ENCODE measurements at places on chromosomes 2 and 18.

DNA sequence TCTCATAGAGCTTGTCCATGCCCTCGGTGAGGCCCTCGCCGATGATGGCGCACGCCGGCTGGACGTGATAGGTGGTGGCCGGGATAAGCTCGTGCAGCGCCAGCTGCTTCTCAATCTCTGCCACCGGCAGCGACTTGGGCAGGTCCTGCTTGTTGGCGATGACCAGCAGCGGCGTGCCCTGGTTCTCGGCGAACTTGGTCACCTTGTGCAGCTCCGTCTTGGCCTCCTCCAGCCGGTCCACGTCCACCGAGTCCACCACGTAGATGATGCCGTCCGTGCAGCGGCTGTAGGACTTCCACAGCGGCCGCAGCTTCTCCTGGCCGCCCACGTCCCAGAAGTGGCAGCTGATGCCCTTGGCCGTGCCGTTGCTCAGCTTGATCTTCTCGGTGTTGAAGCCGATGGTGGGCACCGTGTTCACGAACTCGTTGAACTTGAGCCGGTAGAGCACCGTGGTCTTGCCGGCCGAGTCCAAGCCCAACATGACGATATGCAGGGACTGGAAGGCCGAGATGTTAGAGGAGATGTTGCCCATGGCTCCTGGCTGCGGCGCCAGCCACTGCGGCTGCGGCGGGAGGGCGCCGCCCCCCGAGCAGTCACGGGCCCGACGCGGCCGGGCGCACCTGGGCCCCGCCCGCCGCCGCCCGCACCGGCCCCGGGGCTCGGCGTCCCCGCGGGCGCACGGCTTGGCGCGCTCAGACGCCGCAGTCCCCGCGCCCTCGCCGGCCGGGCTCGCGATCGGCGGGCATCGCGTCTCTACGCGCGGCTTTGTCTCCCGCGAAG lies 636 bp downstream of the ARL4C start:
- DNase-seq = no peak

DNA sequence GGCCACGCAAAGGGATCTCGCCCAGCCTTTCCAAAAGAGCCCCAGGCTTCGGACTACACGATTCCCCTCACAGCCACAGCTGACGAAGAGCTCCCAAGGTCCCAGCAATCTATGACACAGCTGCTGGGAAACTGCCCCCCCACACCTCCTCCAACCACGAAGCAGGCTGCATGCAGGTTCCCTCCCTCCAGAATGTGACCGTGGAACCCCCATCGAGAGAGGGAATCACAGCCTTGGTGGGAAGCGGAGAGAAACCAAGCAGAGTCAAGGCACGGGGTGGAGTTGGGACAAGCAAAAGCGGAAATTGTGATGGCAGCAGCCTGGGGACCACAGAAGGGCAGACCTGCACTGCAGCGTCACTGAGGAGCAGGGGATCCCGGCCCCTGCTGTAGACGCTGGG lies 50.3 kb downstream of the KCNF1 start:
- DNase-seq = no peak

DNA sequence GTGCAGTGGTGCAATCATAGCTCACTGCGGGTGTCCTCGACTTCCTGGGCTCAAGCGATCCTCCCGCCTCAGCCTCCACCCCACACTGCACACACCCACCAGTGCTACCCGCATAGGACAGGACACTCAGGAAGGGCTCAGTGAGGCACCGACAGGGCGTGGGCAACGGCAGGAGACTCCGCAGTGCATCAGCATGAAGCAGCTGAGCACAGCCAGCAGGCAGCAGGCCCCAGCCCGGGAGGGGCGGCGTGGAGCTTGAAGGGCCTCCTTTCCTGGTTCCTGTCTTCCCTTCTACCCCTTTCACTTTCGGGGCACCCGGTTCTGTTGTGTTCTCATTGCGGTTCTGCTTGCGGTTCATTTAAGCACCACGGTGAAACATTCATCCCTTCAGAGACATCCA lies 89.8 kb downstream of the ZNF516 start:
- no peak for DNase-seq

- no peak for DNase-seq
These were observed 49.5 kb upstream of the CD226 start for GRCh38 chr18:69996951-69997798.

GRCh38 chr2:156483741-156484173 lies 47.6 kb downstream of the GPD2 start:
- DNase-seq = no peak

- no peak for DNase-seq
These were observed 156.9 kb downstream of the LAMA1 start for GRCh38 chr18:6960656-6961055.

GRCh38 chr2:189960346-189960745 lies 102.2 kb downstream of the MSTN start:
- DNase-seq = no peak

DNA sequence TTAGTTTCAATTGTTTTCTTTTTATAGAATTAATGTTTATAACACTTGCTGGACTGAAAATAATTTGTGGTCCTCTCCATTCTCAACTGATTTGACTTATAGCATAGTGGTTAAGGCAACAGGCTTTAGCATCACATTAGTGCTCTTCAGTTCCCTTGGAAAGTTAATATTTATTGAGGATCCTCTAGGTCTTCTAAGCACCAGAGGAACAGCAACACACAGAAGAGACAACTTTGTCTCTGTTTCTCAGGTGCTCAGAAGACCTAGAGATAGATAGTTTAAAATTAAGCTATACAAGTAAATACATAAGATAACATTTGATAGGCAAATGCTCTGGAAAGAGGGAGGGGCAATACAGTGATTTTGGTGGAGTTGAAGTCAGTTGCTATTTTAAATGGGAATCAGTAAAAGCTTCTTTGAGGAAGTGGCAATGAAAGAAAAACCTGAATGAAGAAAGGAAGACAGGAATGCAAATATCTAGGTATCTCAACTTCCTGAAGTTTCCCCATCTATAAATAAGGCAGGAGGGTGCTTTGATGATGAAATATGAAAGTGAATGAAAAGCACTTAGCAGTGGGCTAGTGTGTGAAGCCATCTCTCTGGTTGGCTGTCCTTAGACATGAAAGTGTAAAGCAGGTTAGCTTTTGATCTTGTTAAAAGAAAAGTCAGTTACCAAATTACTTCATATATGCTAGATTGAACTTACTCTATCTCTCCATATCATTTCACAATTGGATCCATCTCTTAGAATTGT lies 7.9 kb downstream of the NEUROD1 start:
- no peak for DNase-seq

Data from stimulated activated CD4-positive, alpha-beta T cell treated with anti-CD3 and anti-CD28 coated beads, Interleukin-1b, Interleukin-23, amount 100 ng/mL, for 24 hours (primary cell).